Activated CD8-positive, alpha-beta memory T cell treated with anti-CD3 and anti-CD28 coated beads for 1 hour (primary cell): ENCODE measurements at places on chromosomes 5 and 9.

DNA sequence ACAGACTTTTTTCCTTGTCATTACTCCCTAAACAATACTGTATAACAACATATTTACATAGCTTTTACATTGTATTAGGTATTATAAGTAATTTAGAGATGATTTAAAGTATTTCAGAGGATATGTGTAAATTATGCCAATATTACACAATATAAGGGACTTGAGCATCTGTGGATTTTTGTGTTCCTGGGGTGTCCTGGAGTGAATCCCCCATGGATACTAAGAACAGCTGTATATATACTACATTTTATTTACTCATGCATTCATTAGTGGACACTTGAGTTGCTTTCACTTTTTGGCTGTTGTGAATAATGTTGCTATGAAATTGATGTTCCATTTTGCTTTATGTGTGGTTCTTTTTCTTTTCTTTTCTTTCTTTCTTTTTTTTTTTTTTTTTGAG, 348.8 kb downstream of the SH3GL2 start:
- DNase-seq: no peak

- DNase-seq: no peak
Measured at GRCh38 chr5:110414360-110414759, 312.1 kb downstream of the TMEM232 start.

DNA sequence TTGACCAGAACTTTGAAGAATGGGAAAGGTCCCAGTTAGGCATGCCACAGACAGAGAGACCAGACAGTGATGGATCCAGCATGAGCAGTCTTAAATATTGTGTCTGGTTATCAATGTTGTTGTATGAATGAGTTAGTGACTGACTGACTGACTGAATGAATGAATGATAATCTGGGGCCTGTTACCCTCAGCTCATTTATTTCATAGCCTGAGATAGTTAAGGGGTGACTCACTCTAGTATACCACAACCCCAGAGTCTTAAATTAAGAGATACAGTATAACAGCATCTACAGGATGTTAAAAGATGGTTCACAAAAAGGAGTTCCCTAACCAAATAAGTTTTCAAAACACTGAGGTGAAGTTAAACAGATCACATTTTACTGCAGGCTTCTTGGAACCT, 133.5 kb downstream of the SGCD start:
- no peak for DNase-seq

GRCh38 chr5:27020973-27021372, 17.4 kb downstream of the CDH9 start:
- DNase-seq: no peak

DNA sequence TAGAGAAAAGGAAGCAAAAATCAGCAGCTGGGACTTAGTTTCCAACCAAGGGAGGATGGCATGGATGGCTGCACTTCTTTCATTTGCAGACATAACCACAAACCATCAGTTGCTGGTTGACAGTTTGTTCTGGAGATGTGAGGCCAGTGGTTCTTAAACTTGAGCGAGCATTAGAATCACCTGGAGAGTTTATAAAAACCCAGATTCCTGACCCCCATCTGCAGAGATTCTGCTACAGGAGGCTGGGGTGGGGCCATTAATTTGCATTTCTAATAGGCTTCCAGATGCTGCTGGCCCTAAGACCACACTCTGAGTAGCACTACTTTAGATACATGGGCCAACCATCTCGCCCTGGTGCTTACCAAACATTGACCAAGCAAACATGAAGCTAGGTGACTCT, 60.8 kb downstream of the MARCHF3 start:
- DNase-seq: no peak

GRCh38 chr5:130110328-130110727, 206.1 kb downstream of the CHSY3 start:
- DNase-seq: no peak
